ENCODE measurements at places on chromosomes 3 and 15.

DNA sequence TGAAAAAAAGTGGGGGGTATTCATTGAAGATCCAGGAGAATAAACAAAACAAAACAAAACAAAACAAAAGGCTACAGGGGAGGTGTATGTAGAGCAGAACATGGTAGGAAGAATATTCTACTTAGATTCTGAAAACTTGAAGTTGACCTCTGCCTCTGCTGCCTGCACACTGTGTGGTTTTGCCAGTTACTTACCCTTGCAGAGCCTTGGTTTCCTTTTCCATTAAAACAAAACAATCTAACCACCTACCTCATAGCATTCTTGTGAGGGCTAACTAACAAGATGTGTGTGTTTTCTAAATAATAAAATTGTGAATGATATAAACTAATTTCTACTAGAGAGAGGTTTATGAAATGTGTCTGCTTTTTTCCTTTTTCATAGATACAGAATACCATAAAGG lies 423.1 kb downstream of the TIGIT start:
- DNase-seq, result no peak

- no peak for DNase-seq
These were observed 27.1 kb downstream of the BOC start for GRCh38 chr3:113238503-113238902.

DNA sequence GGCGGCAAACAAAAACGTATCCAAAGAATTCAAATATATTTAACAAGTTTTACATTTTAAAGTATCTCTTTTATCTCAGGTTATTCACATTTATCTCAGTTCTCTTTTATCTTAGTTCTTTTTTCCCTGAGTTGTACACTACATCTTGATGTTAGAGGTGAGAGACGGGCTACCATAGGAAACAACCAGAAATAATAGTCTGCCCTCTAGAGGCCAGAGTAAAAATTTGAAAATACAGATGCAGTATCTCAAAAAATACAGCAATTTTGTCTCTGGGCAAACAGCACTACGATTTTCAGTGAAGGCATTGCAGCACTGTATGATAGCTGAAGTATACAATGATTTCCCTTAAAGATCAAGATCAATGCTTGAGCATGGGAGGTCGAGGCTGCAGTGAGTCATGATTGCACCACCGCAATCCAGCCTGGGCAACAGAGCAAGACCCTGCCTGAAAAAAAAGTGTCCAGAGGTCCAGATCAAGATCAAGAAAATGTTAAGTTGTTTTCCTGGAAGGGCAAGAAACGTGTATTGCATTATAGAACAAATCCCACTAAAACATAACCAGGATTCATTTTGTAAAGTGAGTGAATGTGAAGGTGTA lies 82.6 kb upstream of the ATP11B start:
- no peak for DNase-seq

GRCh38 chr3:115428841-115429240 lies 194.5 kb upstream of the GAP43 start:
- DNase-seq, result no peak

- no peak for DNase-seq
These were observed 289.8 kb upstream of the ROPN1 start for GRCh38 chr3:124281453-124282316.

DNA sequence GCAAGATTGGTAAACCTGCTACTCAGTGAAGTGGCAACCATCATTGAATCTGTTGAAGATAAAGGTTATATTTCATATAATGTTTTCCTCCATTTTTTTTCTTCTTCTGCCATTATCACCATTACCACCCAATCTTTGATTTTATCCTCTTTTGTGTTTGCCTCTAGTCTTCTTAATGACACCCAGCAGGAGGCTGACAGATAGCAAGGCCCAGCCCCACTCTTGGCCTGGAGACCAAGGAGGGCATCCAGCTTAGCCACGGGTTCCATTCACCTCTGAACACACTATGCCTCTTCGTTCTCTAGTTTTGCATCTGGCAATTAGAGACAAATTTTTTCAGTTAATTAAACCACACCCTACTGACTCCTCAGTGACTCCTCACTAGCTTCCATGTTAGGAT lies 129.7 kb downstream of the TPRG1 start:
- no peak for DNase-seq

DNA sequence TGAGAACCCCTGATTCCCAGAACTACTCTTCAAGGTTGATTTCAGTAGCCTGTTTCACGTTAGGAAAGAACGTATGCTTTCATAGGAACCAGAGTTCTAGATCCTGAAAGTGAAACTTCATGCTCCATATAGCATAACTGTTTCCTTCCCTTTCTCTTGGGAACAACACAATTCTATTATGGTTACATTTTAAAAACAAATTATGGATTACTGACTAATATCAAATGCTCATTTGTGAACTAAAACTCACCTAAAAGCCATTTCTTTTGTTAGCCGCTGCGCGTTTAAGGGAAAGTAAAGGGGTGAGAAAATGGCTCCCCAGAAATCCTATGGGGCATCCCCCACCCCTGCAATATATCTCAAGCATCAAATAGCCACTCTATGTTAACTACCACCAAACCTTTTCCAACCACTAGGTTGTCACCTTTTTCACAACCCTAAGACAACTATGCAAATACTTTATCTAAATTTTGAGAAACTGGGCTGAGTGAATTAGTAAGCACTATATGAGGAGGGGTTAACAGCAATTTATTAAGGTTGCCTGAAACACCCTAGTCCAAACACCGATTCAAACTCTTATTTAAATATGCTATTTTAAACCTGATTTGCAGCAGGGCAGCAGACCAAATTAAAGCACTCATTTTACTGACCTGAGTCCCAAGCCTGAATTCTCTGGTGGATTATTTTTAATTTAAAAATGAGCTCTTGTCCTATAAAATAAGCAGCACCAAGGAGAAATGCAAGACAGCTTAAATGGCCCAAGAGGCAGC lies 2.4 kb downstream of the SIAH2 start:
- DNase-seq, result peak; percentile 51

GRCh38 chr3:116905794-116906193 lies 196.2 kb downstream of the TUSC7 start:
- DNase-seq, result no peak

- DNase-seq, result no peak
These were observed 803.3 kb downstream of the DIPK2A start for GRCh38 chr3:144774897-144775296.

- DNase-seq, result no peak
These were observed 88.2 kb downstream of the FAIM start for GRCh38 chr3:138696666-138697370.

DNA sequence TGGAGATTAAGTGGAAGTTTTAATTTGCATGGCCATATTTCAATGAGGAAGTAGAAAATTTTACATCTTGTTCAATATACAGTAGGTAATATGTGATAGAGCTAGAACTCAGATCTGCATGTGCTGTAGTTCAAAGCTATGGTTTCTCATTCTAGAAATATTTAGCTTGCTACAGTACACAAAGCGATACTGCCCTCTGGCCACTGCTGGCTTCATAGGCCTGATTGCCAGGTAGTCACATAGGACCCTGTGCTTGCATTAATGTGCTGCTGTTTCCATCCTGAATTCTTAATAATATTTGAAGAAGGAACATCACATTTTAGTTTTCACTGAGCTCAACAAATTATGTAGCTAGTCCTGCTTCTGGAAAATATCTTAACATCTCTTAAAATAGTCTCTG lies 87.0 kb downstream of the PLSCR2 start:
- no peak for DNase-seq

DNA sequence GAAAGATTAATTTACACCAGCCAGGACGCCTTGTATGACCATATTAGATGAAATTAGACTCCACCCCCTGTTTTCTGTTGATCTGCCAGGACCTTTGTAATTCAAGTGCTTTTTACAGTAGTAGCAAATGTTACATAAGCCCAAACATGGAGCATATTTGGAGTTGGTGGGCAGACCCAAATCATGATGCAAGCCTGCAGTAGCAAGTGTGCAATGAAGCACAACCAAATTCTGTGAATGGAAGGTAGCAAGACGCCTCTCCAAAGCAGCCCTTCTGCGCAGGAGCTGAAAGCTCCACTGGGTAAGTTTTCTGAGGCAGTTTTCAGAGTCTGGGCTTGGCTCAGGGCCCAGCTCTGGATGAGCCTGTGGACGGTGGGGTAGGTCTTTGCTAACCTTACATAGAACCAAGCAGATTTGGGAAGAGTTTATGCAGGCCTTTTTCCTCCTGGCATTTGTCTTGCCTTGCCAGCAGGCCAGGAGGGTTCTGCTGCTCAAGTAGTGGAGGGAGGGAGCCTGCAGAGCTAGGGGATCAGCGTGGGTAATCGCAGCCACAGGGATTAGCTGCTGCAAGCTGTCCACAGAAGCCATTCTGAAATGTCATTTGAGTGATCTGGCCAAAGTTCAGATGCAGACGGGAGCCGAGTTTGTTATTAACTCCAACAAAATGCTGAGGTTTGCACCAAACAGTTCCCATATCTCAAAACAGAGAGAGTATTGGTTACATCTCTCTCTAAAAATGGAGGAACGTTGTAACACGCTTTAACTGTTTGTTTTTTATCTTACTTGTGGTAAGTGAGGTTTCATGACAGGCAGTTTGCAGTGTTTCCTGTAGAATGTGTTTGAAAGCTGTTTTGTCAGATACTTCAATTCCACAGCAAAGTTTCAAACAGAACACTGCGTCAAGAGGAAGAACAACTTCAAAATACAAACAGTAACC lies 55.4 kb downstream of the PSMD6 start:
- peak; percentile 26 for DNase-seq

- no peak for DNase-seq
These were observed 2.6 kb downstream of the TMCC1 start for GRCh38 chr3:129890891-129891290.

- no peak for DNase-seq
These were observed 131.2 kb upstream of the TGFBR2 start for GRCh38 chr3:30475038-30475808.

- DNase-seq, result no peak
These were observed 87.3 kb downstream of the CACNA1D start for GRCh38 chr3:53581671-53582070.

DNA sequence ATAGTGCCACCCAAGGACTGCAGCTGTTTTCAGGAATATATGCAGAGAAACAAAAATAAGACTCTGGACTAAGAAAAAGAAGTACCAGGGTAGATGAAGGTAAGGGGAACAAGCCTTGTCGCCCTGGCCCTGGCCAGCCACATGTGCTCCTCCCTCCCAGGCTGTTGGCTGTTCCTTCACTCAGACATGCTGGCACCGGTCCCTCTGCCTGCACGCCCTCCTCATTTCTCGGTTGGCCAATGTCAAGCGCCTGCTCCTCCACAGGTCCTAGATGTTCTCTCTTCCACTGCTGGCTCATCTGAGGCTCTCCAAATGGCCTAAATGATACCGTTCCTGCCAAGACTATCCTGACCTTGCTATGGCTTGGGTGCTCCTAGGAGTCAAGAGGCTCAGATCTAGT lies 288.4 kb upstream of the LYSMD4 start:
- DNase-seq, result no peak

- DNase-seq, result no peak
These were observed 34.6 kb upstream of the CMSS1 start for GRCh38 chr3:99783011-99783573.

GRCh38 chr15:66124651-66125050 lies 128.9 kb downstream of the MEGF11 start:
- DNase-seq, result no peak

Data from activated CD4-positive, alpha-beta T cell treated with anti-CD3 and anti-CD28 coated beads for 4 hours (primary cell).